ENCODE measurements at places on chromosomes 4 and X.

GRCh38 chrX:11887175-11887574 is 129.1 kb downstream of the MSL3 start:
- DNase-seq, result no peak

- no peak for DNase-seq
These were observed 394.0 kb upstream of the IGFBP7 start for GRCh38 chr4:57504139-57504538.

DNA sequence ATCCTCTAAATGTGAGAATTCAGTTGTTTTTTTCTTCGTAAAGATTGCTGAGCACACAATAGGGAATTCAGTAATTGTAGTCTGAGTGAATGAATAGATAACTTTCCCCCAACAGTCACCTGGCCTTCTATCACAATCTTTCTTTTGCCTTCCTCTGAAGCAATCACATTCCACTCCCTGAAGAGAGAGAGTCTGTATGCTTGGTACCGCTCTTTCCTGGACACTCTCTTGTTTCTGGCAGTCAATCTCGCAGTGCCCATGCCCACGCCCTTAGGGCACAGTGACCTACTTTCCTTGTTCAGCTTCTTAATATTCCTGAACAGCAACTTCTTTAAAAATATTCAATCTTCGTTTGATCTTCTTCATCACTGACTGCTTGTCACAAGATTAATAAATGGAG is 255.9 kb downstream of the ADAMTS3 start:
- DNase-seq, result no peak

- DNase-seq, result no peak
These were observed 284.1 kb downstream of the ANTXR2 start for GRCh38 chr4:79788884-79789283.

DNA sequence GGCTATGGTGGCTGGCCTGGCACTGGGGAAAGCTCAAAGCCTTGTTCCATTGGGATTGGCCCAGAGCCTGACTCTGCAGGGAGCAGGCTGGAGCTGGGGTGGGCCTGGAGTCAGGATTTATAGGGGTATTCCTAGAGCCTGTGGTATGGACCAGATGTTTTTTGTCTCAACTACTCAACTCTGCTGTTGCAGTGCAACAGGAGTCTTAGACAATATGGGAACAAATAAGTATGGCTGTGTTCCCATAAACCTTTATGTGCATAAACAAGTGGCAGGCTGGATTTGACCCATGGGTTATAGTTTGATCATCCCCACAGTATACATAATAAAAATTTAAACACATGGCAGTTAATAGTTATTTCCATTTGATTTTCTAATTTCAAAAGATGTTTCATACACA is 557.9 kb upstream of the ARX start:
- DNase-seq, result no peak

GRCh38 chr4:13329963-13330362 is 154.2 kb downstream of the RAB28 start:
- no peak for DNase-seq

DNA sequence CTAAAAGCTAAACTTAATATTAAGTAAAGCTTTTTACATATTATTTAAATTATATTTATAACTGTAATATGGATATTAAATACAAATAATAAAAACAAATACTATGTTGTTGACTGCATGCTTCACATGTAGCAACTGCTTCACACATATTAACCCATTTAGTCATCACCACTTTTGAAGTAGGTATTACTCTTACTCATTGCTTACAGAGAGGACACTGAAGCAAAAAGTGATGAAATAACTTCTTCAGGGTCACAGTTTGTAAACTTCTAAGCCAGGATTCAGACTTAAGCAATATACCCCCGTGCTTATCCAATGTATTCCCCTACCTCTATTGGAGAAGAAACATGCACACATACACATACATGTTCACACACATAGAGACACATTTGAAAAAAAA is 166.6 kb downstream of the DKK2 start:
- no peak for DNase-seq

DNA sequence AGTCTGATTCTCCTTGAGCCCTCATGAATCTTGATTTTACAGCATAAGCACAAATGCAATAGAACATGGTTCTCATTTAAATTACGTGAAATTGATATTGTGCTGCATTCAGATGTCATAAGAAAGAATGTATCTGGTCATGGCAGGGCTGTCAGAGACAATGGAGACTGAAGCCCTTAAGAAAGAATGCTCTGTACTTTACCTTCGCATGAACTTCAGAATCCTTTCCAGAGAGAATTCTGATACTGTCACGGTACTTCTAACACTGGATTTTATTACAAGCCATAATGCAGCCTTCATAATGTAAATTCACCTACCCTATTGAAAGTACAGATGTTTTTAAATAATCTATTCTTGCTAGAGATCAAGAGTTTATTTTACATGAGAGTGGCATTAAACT is 677.9 kb upstream of the ADGRL3 start:
- no peak for DNase-seq

DNA sequence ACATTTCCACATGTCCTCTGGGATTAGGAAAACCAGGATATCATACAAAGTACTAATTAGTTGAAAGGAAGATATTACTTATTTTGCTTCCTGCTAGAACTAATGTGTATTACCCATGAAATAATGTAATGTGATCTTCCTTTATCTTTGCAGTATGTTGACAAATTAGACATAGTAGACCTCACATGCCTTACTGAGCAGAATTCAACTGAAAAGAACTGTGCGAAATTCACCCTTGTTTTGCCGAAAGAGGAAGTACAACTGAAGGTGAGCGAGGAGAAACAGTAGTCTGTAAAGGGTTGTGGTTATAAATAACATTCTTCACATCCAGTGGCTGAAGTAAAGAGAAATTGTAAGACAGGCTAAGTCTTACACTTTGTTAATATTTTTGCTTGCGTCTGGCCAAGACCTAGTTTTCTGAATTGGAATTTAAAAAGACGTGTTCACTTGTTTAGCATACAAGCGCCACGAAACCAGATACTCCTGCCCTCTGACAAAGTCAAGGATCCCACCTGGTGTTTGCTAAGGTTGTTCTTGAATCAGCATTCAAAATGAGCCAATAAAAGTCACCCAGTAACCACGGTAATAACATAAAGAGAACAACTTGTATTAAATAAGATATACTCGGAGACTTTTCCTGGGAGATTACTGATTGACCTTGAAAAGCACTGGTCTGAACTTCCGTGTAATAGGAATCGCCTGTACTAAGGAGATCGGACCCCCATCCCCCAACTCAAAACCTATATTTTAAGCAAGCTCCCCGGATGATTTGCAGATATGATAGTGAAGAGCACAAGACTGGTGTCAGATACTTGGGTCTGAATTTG is 16.9 kb downstream of the STAP1 start:
- DNase-seq, result no peak

DNA sequence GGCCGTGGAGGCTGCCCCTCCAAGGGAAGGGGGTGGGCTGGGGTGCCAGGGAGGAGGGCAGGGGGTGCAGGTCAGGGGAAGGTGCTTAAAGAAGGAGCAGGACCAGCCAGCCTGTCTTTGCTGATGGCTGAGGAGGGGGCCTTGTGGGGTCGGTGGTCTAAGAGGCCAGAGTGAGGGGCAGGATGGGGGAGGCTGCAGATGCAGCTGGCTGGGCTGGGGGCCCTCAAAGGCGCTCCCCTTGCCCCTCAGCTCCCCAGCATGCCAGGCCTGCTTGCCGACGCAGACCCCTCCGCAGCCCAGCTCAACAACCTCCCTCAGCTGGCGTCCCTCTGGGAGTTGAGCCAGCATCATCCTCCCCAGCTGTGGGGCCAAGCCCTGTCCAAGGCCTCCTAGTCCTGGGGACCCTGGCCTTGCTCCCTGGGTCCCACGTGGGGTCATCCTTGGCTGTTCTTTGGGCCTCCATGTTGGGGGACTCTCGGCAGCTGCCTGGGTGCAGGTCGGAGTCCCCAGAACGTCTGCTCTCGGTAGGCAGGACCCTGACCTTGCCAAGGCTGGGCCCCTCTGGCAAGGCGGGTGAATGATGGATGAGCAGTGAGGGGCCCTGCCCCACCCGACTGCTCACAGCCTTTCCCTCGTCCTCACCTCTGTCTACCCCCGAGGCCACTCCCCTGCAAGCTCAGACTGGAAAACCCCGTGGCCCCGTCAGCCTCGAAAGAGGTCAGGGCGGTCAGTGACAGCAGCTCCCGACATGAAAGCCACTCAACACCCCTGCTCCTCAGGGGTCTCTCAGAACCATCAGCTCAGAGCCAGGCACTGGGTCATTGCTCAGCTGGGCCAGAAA is 119.4 kb downstream of the FAM53A start:
- no peak for DNase-seq

DNA sequence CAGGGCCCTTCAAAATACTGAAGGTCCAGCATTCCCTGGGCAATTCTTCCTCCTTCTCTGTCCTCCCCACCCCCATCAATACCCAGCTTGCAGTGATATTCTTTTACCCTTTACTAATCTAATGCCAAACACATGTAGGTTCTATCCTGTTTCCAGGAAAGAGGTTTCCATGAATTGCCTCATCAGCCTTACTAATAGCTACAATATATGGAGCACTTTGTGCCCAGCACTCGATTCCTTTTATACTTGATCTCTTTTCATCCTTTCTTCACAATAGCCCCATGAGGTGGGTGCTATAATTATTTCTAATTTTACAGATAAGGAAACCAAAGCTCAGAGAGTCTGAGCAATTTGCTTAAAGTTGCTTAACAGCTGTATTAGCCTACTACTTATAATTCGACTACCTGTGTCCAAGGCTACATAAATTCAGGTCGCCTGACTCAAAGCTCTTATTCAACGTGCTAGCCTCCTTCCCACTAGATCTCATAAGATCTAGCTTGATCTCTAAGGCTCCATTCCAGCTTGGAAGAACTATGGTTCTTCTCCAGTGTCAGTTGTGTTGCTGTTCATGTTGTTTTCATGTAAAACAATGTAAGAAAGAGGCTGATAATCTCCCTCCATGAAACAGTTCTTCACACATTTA is 229.6 kb upstream of the PGRMC2 start:
- no peak for DNase-seq

DNA sequence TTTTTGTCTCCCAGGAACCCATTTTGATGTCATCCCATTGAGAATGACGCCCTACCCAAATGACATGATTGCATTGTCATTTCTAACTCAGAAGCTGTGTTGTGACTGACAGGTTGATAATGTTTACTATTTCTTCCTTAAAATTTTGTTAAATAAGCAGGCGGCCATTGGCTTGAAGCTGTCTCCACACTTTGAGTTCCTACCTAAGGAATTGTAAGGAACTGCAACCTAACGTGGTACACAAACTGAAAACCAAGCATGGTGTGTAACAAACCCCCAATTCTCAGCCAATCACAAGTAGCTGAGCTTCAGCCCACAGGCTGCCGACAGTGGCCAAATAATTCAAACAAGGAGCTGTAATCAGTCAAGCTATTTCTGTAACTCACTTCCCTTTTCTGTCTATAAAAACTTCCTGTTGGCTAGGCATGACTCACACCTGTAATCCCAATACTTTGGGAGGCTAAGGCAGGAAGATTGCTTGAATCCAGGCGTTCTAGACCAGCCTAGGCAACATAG is 2.9 kb upstream of the MND1 start:
- DNase-seq, result no peak

DNA sequence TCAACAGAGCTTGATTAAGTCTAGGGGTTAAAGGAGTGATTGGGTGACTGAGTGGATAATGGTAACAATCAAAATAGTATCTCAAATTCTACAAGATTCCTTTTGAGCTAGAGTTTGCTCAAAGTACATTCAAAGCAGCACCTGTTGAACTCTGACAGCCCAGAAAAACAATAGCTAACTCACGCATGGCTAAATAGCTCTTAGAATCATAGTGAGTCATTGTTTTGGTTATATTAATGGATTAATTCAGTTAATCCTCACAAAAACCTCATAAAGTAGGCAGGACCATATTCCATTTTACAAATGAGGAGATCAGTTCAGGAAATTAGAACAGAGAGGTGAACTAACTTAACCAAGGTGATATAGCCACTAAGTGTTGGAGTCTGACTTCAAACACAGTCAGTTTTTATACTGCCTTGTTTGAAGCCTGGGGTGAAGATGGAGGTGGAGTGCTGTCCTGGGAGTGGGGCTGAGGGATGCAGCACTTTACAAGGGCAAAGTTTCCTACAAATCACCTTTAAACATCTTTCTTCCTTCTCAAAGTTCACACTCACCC is 35.9 kb upstream of the PPM1K start:
- DNase-seq, result no peak

- no peak for DNase-seq
These were observed 54.6 kb upstream of the LHFPL1 start for GRCh38 chrX:112734290-112734689.

DNA sequence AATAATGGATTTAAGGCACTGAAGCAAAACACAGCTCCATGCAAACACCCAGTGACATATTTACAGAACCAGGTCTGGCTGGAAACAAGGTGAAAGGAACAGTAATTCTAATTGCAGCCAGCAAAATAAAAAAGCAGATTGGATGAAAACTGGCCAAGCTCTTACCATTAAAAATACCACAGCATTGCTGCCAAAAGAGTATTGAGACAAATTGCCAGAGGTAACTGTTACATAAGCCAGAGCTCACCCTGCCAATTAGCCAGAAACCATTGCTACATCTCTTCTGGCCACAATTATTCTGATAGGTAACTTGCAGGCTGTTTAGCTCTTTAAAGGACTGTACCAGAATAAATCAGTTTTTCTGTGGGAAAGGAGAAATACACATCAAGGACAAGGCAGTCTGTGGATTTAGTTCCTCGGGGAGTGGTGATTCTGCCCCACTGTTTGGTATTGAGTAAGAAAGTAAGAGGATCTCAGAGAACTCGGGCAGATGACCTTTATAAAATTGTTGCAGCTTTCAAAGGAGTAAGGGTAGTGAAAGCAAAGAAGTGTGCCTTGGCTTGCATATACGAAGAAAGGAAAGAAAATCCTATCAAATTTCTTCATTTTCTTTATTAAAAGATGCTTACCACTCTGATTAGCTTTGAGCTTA is 369.5 kb downstream of the PPP3CA start:
- DNase-seq, result no peak

GRCh38 chrX:54492340-54492739 is 3.7 kb downstream of the FGD1 start:
- DNase-seq, result no peak

GRCh38 chr4:24965627-24966026 is 52.8 kb upstream of the CCDC149 start:
- no peak for DNase-seq

- DNase-seq, result no peak
These were observed 1.8 kb downstream of the ACOX3 start for GRCh38 chr4:8438743-8439142.

DNA sequence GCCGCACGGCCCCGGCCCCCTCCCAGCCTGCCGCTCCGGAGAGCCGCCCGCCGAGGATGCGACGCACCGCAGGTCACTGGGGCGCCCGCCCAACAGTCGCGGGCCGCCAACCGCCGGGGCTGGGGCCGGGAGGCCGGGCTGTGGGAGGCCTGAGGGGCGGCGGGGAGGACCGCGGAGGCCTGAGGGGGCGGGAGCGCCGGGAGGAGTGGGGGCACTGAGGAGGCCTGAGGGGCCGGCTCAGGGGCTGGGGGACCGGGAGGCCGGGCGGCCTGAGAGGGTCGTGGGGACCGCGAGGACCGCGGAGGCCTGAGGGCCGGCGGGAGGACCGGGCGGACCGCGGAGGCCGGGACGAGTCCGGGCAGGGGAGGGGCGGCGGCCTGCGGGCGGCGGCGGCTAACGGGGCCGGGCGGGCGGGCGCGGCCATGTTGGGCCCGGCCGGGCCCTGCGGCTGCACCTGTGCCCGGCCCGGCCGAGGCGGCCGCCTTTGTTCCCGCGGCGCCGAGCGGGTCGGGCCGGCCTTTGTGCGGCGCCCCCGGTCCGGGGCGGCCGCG is 353 bp downstream of the NSD2 start:
- no peak for DNase-seq
